ENCODE measurements at places on chromosomes 13 and 19.

DNA sequence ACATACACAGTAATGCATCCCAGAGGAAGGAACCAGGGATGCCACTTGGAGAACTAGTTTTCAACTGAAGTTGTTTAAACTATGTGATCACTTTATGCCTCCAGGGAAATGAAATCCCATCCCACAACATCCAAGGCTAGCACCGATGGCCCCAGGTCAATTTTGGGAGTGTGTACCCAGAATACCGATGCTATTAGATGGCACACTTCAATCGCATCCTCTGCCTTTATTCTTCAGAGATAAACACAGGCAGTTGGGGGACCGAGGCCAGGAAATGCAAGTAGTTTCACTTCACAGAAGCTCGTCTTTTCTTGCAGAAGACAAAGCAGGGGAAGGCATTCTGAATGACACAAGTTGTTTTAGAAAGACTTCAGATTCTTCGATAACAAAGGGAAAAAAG, 13.8 kb downstream of the STK24 start:
- DNase-seq: no peak

DNA sequence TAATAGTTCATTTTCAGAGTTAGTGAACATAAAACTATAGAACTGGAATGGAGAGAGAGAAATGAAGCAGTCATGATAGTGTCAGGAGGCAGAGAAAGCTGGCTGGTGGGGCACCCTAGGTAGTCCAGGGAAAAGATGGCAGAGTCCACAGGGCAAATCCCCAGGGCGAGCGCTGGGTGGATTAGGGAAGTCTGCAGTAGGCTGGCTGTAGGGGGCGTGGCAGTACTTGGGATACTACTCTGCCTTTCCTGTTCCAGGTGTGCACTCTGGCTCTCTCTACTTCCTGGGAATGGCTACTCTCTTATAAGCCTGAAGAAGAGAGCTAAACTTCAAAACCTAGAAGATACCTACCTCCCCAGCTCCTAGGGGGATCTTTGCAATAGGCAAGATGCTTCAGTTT, 232.9 kb upstream of the SLC10A2 start:
- DNase-seq: no peak

DNA sequence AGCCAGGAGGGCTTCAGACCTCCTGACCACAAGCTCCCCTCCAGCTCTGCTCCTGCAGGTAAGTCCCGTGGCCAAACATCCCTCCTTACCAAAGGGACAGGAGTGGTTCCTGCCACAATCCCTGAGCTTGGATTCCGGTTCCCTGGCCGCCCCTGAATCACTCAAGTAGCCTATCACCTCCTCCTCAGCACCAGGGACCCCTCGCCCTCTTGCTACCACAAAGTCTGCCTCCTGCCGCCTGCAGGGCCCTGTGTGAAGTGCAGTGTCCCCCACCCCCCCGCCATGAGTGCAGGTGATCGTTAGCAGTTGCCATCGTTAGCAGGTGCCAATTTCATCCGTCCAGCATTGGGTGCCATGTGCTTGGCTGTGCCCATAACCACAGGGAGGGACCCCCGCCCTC, 40.8 kb upstream of the RANBP3 start:
- DNase-seq: no peak

- DNase-seq: no peak
These were observed 51.9 kb upstream of the PTPRS start for GRCh38 chr19:5392486-5392885.

- no peak for DNase-seq
These were observed 171.1 kb downstream of the KCTD12 start for GRCh38 chr13:76715075-76715474.

GRCh38 chr13:71609271-71609670, 257.7 kb downstream of the DACH1 start:
- no peak for DNase-seq

- no peak for DNase-seq
These were observed 343.9 kb downstream of the OXGR1 start for GRCh38 chr13:96650301-96650886.

GRCh38 chr19:7682175-7682855, 1.7 kb downstream of the TRAPPC5 start:
- no peak for DNase-seq

- DNase-seq: no peak
These were observed 109.5 kb downstream of the TM9SF2 start for GRCh38 chr13:99610702-99611289.

DNA sequence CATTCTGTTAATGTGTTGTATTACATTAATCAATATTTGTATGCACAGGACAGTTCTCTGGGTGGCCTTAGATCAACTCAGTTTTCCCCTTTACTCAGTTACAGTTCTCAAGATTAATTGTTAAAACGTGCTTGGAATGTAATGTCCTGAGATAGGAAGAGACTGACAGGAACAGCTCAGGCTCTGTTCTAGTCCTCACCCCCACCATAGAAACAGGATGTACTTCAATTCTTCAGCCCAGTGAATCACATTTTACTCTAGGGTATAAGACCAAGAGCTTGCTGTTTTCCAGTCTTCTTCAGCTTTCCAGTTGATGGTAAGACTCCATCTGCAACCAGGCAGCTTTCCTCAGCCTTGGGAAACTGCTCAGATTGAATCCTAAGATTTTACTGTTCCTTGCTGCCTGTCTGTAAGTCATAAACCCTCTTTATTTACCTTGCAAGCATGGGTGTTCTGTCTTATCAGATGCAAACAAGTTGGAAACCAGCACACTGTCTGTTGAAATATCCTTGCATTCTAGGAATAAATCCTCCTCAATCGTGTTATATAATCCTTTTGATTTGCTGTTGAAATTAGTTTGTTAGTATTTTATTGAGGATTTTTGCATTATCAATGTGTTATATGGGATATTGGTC, 836.9 kb upstream of the PCDH9 start:
- DNase-seq: no peak

- no peak for DNase-seq
These were observed 8.3 kb downstream of the RAB4B start for GRCh38 chr19:40786060-40787037.

DNA sequence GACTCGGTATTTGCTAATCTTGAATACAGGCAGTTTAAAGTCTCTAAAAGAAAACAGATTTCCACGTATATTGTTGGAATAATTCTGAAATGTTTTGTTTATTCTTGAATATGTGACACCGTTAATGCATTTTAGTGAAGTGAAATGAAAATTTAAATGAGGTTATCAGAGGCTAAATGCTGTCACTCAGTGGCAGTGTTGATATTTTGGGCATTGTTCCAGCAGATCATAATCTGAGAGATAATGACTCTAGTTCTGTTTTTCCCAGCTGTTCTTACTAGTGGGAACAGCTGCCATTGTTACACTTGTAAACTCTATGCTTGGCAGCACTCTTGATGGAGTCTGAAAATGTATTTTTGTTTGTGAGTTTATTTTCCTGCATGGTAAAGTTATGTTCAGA, 365.6 kb upstream of the SLC10A2 start:
- no peak for DNase-seq

DNA sequence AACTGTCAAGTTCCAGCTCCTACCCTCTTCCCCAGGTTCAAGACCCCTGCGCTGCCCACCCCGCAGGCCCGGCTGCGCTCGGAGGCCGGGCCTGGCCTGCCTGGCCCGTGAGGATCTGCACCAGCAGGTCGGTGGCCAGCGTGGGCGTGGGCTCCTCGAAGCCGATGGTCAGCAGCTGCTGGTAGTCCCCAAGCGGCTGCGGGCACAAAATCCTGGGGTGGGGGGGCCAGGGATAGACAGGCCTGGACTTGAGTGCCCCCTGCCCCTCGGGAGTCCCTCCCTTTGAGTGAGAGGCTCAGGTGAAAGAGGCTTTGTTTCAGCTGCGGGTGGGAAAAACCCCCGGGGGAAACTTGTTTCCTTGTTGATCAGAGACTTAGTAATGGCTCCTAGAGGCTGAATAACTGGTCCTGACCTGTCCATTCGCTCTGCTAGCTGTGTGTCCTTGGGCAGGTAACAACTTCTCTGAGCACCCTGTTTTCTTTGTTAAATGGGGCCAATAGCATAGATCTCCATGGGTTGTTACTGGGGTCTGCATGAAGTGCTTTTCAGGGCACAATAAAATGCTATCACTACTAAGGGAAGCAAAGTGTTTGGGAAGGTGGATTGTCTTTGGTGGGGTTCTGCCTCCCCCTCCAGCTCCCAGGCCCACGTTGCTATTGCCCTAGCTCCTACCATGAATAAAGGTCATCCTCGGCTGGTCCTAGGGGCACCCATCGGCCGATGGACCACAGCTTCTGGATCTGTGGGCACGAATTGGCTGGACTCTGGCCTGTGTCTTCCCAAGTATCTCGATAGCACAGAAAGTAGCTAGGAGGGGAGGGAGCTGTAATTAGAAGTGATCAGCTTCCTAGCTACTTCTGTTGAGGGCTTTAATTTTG, 3.5 kb downstream of the C19orf67 start:
- no peak for DNase-seq

- DNase-seq: no peak
These were observed 515.3 kb upstream of the SGCG start for GRCh38 chr13:22665506-22665905.
